Activated CD4-positive, alpha-beta T cell treated with anti-CD3 and anti-CD28 coated beads for 1 hour (primary cell): ENCODE measurements at places on chromosomes 12 and 14.
A peak's percentile ranks its signal among the peaks of the same experiment; 100 is the strongest.

GRCh38 chr12:10128687-10129086, 1.3 kb downstream of the CLEC7A start:
- DNase-seq: no peak

GRCh38 chr14:73323896-73324399, 86.6 kb downstream of the PAPLN start:
- no peak for DNase-seq

DNA sequence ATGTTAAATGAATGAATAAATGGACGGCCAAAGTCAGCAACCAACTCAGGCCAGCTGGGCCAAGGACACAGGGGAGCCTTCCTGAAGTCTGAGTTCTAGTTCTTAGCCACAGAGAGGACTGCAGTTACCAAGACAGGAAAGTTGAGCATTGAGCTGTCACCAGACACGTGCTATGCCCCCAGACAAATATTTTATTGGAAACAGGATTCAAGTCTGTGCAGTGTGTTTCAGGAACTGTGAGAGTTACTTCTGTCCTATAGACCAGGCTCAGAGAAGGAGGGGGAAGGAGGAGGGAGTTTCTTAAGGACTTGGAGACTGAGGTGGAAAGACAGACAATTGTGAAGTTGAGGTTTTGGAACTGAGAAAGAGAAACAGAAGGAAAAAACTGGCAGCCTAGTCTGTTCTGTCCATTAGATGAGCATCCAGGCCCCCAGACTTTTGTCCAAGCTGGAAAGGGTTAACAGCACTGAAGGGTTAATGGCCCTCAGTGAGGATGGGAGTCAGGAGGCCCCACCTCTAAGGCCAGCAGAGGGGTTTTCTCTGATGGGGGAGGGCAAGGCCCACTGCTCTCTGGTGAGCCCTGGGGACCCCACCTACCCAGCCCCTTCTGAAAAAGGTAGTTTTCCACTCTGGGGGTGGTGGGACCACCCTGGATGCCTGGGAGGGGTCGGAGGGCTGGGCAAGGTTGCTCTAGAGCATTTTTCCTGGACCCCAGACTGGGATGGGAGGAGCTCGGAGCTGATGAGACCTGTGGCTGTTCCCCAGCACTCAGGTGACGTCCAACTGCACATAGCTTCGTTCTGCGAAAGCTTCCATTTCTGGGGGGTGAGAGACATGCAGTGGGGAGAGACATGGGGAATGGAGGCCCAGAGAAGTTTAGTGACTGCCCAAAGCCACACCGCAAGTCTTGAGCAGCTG, 6.9 kb upstream of the CMKLR1 start:
- no peak for DNase-seq

DNA sequence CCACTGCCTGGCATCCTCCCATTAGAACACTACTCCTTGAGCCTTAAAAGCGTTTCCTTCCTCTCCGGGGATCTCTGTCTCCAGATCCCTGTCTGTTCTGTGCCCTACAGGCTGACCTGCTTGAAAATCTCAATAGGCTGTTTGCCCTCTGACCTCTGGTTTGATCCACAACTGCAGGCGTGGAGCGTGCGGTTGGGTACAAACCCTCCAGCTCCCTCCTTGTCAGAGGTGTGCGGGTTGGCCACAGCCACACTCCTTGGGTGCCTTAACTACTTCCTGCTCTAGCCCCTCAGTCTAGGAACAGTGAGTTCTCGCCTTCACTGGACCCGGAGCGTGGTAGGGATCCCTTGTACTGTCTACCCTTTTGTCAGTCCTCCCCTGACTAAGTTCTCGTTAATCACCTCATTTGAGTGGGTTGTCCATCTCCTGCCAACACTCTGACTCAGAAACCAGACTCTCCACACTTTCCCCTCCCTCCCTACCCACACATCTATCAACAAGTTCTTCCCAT, 33.1 kb downstream of the CMKLR1 start:
- no peak for DNase-seq

GRCh38 chr12:70520847-70521246, 116.4 kb downstream of the PTPRB start:
- no peak for DNase-seq

DNA sequence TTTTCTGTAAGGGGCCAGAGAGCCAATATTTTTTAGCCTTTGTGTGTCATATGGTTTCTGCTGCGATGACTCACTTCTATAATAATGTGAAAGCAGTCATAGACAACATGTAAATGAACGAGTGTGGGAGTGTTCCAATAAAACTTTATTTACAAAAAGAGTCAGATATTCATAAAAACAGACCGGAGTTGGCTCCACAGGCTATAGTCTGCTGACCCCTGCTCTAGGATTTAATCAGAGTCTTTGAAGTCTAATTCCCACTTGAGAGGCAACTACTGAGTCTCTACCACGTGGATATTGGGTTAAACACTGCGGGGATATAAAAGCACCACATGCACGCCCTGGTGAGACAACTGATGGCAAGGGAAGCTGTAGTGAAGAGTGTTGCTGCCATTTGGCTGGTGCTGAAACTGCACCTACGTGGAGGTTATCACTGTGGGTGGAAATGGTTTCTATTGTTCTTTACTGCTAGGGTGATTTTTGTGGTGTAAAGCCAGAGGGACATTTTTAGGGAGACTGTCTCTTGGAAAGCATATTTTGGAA, 3.6 kb upstream of the NINJ2 start:
- no peak for DNase-seq

DNA sequence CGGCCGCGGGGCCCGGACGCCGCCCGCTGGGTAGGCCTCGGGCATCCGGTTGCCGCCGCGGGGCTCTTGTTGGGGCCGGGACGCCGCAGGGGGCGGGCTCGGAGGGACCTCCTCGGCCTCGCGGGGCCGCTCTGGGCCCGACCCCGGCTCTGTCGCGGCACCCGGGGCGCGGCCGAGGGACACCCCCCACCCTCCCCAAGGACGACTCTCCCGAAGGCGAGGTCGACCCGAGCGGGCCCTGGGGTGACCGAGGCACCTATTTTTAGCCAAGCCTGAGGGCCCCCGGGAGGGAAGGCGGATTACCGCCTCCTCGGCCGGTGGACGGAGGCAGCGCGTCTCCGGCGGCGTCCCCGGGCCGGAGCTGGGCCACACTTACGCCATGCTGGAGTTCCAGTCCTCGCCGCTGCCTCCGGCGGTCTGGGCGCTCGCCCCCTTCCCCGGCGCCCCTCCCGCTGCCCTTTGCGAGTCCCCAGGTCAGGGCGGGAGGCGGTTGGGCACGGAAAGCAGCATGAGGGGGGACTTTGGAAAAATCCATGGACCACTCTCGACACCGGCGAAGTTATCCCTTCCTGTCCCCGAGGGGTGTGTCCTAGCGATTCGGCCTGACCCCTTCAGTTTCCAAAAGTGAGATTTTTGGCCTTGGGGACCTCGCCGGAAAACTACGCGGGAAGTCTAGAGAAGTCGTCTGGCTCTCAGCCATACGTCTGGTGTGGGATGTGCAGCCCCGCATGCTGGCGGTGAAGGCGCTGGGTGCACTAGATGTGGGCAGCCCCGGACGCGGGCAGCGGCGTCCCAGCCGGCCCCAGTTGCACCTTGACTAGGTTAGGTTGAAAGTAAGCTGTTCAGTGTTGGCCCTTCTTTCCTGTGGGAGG, 699 bp downstream of the KTN1 start:
- DNase-seq: peak; percentile 34

GRCh38 chr12:5258498-5258897, 173.4 kb upstream of the NTF3 start:
- no peak for DNase-seq

- no peak for DNase-seq
Measured at GRCh38 chr14:27245947-27246346, 648.1 kb upstream of the NOVA1 start.

- no peak for DNase-seq
Measured at GRCh38 chr14:104693482-104694431, 4.3 kb downstream of the INF2 start.

DNA sequence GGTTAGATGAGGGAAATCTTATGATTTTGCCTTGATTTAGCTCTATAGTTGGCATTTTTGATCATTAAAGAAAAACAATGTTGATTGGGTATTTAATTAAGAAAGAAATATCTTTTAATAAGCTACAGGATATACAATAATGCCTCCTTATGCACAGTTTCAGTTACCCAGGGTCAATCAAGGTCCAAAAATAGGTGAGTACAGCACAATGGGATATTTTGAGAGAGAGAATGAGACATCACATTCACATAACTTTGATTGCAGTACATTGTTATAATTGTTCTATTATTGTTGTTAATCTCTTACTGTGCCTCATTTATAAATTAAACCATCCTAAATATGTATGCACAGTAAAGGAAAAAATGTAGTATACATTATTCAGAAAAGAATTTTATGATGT, 102.2 kb downstream of the MYF5 start:
- no peak for DNase-seq

- DNase-seq: no peak
Measured at GRCh38 chr12:1289371-1290155, 298.5 kb downstream of the ERC1 start.

GRCh38 chr12:47527816-47528215, 178.0 kb downstream of the RPAP3 start:
- DNase-seq: no peak
